ENCODE measurements at places on chromosomes 2 and 18.

DNA sequence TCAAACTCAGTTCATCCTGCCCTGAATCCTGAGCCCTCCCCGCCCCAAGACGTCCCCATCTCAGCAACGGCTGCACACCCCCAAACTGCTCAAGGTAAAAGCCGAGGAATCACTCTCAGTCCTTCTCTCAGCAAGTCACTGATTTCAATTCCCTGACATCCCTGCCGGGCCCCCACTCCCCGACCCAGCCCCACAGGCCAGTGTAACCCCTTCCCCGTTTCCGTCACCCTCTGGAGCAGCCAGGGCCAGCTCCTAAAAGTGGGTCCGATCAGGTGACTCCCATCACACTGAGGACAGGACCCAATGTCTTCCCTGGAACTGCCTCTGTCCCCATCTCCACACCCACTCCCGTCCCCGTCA is 20.5 kb downstream of the SNORC start:
- no peak for DNase-seq

DNA sequence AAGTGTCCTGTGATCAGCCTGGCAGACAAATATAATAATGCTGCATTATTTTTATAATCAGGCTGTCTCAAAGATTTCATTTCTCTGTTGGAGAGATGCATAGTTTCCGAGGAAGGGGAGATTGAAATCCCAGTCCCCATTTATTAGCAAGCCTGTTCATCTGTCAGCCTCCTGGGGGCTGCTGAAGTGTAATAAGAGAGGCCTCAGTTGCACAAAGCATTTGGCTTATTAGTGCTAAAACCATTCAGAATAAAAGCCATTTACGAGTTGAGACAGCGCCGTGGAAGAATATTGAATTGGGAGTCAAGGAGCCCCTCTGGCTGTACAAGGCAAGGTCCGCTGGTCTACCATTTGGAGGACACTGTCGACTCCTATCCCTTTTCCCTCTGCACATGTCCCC is 6.1 kb downstream of the GPR39 start:
- DNase-seq, result no peak

DNA sequence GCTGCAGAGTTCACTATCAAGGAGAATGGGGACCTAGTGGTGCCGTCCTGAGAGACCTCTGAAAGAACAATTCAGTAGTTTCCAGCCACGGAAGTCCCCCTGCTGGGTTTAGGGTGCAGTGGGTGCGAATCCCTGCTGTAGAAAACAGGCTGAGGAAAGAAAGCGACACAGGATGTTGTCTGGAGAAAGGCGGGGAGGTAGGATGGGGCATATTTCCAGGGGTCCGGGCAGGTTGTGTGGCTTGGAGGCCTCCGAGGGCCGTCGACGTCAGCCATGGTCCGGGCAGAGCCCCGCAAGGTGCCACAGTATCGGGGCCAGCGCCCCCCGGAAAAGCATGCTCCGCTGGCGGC is 807 bp upstream of the CREB1 start:
- DNase-seq, result no peak

- DNase-seq, result no peak
Measured at GRCh38 chr2:67666386-67667053, 269.4 kb downstream of the ETAA1 start.

GRCh38 chr2:95309599-95309998 is 12.5 kb downstream of the KCNIP3 start:
- no peak for DNase-seq

GRCh38 chr2:46866770-46867246 is 48.8 kb downstream of the MCFD2 start:
- DNase-seq, result no peak

DNA sequence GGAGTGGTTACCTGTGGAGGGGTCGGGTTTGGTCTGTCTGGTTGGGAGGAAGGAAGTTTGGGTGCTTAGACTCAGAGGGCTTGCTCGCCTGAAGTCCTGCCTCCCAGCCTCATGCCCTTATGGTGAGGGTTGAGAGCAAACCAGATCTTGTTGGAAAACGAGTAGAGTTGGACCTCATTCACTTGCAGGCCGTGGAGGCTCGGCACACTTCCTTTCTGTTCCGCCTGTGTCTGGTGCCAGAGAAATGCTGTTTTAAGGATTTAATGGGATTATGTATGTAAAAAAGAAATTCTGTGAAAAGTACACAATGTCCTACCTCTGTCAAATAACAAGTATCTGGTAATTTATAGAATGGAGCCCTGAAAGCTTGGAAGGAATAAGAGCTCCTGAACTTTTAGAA is 29.6 kb downstream of the GATA6 start:
- no peak for DNase-seq

DNA sequence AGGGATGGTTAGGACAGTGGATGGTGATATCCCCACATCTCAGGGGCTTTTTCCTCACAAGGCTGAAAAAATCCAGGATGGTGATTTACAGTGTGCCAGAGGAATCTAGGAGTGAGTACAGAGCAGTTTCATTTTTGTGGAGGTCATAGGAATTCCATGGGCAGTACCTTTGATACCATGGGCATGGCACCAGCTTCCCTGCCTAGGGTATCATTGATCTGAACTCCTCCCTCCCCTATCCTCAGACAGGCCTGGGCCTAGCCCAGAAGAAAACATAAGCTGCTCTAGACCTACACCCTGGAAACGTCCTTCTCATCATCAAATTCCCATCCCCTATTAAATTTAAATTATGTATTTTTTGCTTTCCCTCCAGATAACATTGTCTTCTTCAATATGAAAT is 136.3 kb upstream of the KLHL29 start:
- no peak for DNase-seq

All from retinal pigment epithelial cell (primary cell).